ENCODE measurements at places on chromosomes 7 and 10.

DNA sequence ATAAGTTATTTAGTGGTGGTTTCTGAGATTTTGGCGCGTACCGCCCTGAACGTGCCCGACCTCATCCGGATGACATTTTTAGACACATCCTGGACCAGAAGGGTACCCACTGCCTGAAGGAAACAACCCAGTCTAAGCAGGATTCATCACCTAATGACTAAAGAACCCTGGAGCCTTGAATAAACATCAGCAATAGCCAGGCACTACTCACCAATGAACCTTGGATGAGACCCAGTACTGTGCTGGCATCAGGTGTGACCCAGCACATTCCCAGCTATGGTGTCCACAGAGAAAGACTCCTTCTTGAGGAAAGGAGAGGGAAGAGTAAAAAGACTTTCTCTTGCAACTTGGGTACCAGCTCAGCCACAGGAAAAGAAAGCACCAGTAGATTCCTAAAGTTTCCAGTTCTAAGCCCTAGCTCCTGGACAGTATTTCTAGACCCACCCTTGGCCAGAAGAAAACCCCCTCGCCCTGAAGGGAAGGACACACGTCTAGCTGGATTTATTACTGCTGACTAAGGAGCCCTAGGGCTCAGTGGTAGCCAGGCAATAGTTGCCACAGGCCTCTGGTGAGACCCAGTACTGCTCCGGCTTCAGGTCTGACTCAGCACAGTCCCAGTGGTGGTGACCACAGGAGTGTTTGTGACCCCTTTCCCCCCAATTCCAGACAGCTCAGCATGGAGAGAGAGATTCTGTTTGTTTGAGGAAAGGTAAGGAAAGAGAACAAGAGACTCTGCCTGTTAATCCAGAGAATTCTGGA lies 32.5 kb downstream of the ZNF277 start:
- no peak for DNase-seq

DNA sequence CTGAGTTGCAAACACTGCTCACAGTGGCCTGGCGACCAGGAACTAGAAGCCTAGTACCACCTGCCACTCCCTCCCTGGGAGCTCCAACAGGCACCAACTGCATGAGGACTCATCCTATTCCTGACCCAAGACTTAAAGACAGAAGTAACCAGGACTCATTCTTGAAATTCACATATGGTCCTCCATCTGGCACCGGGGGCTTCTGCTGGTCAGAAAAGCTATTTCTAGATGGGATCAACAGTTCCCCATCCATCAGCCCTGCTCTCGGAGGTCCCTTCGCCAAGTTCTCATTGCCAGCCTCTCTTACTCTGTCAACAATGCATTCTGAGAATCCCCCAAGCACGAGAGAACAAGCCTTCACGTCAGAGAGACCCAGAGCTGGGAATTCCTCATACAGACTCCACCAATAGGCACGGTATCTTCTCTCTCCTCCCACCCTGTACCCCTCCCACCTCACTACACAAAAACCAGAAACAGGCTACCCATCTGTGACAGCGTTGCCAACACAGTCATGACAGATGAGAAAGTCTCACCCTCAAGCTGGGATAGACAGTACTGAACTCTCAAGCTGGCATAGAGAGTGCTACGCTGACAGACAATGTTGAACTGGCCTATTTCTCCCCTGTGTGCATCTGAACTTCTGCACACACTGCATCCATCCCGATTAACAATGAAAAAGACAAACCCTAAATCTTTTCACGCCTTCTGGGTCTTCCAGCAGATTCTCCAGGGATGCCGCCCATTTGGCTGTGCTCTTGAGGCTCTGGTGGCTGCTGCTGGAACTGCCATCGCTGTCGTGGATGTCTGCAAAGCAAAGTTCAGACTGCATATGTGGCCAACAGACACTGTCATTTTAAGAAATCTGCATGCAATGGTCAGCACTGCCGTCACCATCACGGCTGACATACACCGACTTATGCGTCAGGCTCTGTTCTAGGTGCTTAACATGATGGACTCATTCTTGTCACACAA lies 15.6 kb downstream of the RGS10 start:
- no peak for DNase-seq

DNA sequence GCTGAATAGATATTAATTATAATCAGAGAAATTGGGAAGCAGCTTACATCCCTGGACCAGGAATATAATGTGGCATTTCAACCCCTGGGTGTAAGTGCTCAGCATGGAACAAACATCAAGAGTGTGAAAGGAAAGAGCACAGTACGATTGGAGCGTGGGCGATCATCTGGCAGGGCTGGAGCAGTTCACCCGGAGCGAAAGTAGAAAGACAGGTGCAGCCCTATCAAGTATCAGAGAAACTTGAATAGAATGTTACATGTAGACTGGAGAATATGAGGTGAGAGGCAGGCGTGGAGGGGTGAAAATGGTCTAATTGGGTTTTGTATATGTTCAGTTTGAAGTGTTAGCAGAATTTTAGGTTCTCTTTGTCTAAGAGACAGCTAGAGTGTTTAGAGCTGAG lies 303.0 kb downstream of the MDFIC start:
- DNase-seq, result no peak

DNA sequence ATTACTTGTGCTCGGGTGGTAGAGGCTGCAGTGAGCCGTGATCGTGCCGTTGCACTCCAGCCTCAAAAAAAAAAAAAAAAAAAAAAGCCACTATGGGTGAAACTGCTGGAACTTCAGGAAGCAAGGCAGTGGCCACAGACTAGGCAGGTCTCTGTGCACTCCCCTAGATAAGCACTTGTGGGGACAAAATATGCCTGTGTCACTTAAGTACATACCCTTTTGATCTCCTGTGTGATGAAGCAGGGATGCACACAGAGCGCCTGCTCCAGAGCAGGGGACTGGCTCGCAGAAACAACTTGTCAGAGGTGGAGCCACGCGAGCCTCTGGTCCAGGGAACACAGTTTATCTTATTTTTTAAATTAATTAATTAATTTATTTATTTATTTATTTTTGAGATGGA lies 42.9 kb upstream of the PSAP start:
- no peak for DNase-seq

DNA sequence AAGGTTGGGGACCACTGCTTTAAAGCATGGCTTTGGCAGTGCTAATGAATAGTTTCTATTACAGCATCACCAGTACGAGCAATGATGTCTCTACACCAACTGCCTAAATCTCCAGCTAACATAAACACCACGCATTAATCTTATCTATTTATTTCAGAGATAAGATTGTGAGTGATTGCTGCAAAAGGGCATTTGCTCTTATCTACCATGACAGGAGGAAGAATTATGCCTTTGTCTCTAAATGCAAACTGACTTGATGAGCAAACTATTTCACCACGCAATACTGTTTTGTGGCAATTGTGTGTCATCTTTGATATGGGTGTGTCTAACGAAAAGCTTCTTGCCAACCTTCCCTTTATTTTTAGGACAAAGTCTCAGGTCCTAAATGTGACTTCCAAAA lies 684.9 kb downstream of the SORCS1 start:
- DNase-seq, result no peak

- no peak for DNase-seq
Measured at GRCh38 chr10:122850705-122851640, 5.3 kb upstream of the CUZD1 start.

DNA sequence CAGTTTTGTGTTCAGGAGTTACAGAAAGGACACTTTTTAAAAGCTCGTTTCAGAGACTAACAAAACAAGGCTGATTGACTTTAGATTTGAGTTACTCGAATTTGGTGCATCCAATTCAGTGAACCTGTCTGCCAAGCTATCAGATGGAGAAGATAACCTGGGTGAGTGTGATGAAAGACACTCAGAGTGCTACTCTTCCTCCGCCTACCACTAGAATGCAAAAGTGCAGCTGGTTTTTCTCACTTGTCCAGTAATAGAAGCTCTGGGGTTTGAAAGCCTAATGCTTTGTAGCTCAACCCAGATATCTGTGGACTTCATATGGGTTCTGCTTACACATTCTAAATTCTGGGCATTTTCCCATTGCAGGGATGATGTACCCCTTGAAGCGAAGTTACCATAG lies 82.8 kb upstream of the NPY start:
- no peak for DNase-seq

DNA sequence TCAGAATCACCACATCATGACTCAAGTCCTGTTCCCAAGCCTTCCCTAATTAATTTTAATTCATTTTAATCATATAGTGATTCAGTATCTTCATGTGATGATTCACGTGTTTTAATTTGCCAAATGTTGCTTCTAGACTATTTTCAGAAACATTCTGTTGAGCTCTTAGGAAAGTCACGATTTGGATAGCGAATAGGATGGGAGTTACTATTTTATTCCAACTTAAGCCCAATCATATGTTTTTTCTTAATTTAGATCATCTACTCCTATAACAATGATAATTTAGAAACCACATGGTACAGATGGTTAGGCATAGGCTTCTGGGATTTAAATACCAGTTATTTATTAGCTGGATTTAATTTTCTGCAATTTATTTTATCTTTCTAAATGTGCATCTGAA lies 49.1 kb downstream of the RAPGEF5 start:
- DNase-seq, result no peak

- no peak for DNase-seq
Measured at GRCh38 chr7:17130281-17131059, 168.0 kb upstream of the AHR start.

DNA sequence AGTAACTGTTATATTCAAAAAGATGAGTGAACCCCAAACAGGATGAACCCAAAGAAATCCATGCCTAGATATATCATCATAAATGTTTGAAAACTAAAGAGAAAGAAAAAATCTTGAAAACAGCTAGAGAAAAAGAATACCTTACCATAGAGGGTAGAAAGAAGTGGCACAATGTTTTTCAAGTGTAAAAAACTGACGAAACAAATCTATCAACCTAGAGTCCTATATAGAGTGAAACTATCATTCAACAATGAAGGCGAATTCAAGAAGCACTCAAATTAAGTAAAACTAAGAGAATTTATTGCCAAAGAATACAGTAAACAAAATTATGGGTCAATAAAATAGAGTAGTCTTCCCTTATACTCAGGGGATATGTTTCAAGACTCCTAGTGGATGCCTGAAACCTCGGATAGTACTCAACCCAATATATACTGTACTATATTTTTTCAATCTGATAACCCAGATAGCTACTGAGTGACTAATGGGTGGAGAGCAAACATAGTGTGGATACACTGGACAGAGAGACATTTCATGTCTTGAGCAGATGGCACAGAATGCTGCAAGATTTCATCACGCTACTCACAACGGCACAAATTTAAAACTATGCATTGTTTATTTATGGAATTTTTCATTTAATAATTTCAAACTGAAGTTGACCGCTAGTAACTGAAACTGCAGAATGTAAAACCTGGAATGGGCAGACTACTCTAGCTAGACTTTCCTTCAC lies 52.6 kb upstream of the TMEM106B start:
- no peak for DNase-seq

GRCh38 chr7:8134089-8134733 lies 127.8 kb downstream of the ICA1 start:
- DNase-seq, result no peak

DNA sequence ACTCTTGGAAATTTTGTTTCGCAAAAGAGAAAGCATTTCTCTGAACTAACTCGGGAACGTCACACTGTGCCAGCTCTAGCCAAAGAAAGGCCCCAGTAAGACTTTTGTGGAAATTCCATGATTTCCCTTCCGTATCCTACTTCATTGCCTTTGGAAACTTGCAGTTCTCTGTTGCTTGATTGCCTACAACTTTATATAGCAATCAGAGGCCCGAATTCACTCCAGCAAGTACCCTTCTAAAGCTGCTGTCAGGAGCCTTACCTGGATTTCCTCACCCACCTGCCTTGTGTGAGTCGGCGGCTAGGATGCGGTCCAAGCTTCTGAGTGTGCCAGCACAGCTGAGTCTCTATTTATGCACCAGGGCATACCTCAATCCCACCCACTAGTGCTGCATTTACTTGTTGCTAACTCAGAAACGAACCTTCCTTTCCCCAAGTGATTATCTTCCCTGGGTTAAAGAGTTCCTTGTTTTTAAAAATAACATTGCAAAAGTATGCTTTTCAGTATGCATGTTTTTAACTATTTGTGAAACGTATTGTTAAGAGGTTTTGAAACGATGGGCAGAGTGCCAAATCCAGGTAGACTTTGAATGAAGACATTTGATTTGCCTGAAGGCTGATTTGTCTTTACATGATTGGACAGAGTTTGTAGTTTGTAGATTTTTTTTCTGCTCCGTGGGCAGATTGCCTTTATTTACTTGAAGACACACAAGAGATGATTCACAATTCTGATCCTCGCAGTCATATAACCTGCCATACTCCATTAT lies at the start of gene AGR2:
TSS of gene AGR2 (minus strand) at position 326 of the 766 bp plus-strand sequence. CDS start 3,203 bp downstream, outside the sequence.
- DNase-seq, result no peak

GRCh38 chr7:91656541-91657482 lies 223.7 kb downstream of the MTERF1 start:
- DNase-seq, result no peak

DNA sequence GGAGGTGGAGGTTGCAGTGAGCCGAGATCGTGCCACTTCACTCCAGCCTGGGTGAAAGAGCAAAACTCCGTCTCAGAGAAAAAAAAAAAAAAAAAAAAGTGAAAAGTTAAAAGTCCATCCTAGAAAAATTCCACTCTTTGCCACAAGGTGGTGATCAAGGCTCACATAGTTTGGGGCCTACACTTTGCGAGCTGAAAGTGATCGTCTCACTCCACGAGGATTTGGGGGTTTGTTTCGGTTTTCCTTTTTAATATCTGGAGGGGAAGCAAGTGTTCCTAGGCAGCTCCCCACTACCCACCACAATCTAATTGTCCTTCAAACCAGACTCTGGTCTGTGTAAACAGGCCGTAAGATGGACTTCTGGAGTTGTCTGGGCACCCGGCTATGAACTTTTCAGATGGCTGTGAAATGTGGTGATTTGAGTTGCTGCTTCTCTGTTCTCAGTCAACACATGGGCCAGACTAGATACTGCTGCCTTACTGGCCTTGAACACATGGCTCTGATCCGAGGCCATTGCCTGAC lies 27.1 kb downstream of the PRLHR start:
- DNase-seq, result no peak

DNA sequence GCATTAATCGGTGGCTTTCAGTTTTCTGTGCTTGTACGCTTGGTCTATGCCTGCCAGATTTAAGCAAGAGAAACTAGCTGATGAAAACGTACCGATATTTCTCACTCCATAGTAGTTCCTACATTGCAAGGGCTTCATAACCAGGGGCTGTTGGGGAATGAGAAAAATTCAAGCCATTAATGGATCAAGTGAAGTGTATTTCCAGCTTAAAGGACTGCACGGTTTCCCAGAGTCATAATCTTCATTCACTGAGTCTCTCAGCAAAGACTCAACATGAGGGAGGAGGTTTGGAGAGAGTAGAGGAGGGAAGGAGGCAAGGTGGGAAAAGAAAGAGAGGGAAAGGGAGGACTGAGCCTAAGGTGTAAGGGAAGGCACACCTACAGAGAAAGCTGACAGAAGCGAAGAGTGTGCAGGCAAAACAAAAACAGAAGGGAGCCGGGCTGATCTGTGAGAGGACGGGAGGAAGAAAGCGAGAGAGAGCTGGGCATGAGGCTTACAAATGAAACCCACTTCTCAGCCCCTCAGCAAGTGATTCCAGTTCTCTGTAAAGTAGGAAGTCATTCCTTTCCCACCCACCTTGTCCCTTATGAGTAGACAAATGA lies 625 bp downstream of the GIMAP2 start:
- DNase-seq, result no peak

- DNase-seq, result no peak
Measured at GRCh38 chr10:103069453-103070331, 123.4 kb downstream of the NT5C2 start.

Measured in C1 segment of cervical spinal cord (tissue), 14 donors.